ENCODE measurements at places on chromosomes 11 and 22.
A peak's percentile ranks its signal among the peaks of the same experiment; 100 is the strongest.

GRCh38 chr11:64381350-64381749, 22.4 kb downstream of the RPS6KA4 start:
- H3K4me3 ChIP-seq = no peak overlapping the region
- H3K27me3 ChIP-seq = peaks cover 23% of the 10 kb centered on the region
- no peak overlapping the region for H3K27ac ChIP-seq
- no peaks in the 10 kb centered on the region for H3K36me3 ChIP-seq
- no peak for DNase-seq
- no peaks in the 10 kb centered on the region for H3K4me1 ChIP-seq

DNA sequence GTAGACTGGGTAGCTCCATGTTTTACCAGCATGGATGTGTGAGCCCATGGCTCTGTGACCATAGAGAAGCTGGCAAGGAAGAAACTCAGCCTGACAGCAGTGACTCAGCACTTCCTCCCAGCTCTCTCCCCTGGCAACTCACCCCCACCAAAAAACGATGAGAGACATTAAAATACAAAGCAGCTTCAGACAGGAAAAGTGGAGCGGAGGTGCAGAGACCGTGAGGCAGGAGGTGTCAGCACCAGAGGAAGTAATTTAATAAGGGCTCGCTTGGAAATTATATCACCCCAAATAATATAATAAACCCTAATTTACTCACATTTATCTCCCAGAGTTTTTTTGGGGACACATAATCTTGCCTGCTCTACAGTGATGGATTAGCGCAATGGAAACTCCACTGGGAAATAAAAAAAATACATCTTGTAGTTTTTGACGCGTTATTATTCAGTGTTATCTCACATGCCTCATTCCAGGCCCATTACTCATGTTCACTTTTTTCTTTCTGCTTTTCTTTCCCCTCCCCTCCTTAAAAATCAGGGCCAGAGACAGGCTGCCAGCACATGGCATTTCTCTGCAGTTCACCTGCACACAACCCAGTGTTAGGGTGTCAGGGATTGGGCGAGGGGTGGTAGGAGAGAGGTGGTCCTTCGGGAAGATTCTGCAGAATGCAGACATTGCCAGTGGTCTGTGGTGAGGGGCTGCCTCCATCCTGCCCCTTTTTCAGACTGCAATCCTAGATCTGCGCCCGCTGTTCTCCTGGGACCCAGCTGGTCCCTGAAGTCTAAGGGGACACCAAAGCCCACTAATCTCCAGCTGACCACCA, 170.8 kb downstream of the BUD13 start:
- no peak for DNase-seq
- H3K4me3 ChIP-seq = no peak overlapping the region
- H3K27ac ChIP-seq = no peak overlapping the region
- no peaks in the 10 kb centered on the region for H3K27me3 ChIP-seq
- no peaks in the 10 kb centered on the region for H3K36me3 ChIP-seq
- H3K4me1 ChIP-seq = no peaks in the 10 kb centered on the region

DNA sequence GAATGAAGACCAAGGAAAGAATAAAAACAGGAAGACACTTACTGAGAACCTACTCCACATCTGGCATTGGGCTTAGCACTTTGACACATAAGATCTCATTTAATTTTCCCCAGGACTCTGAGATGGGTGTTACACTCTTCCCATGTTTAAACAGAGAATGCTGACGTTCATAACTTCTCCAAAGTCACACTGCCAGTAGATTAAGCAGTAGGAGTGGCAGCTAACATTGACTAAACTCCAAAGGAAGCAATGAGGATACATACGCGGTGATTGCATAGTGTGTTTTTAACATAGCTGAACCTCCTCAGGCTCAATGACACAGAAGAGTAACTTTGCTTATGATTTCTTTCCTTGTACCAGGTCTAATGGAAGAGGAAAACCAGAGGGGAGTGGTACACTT, 14.5 kb upstream of the OR10V1 start:
- H3K36me3 ChIP-seq = no peaks in the 10 kb centered on the region
- H3K27ac ChIP-seq = no peak overlapping the region
- no peak for DNase-seq
- peaks cover 14% of the 10 kb centered on the region for H3K4me1 ChIP-seq
- H3K27me3 ChIP-seq = peaks cover 4% of the 10 kb centered on the region

GRCh38 chr11:87740968-87741367, 434.3 kb downstream of the RAB38 start:
- H3K4me1 ChIP-seq = no peaks in the 10 kb centered on the region
- no peak for DNase-seq
- no peaks in the 10 kb centered on the region for H3K27me3 ChIP-seq

GRCh38 chr11:132054822-132055221, 684.4 kb downstream of the NTM start:
- no peaks in the 10 kb centered on the region for H3K4me1 ChIP-seq
- no peak overlapping the region for H3K27ac ChIP-seq
- no peak overlapping the region for H3K4me3 ChIP-seq
- H3K36me3 ChIP-seq = no peaks in the 10 kb centered on the region
- no peaks in the 10 kb centered on the region for H3K27me3 ChIP-seq

- no peak overlapping the region for H3K27ac ChIP-seq
- H3K27me3 ChIP-seq = peaks cover 7% of the 10 kb centered on the region
- no peak overlapping the region for H3K4me3 ChIP-seq
- no peaks in the 10 kb centered on the region for H3K4me1 ChIP-seq
- no peak for DNase-seq
Observed at GRCh38 chr11:27205779-27206570, 157.0 kb downstream of the CCDC34 start.

GRCh38 chr11:82536706-82537105, 197.0 kb downstream of the FAM181B start:
- no peaks in the 10 kb centered on the region for H3K27me3 ChIP-seq
- no peaks in the 10 kb centered on the region for H3K36me3 ChIP-seq
- H3K4me1 ChIP-seq = no peaks in the 10 kb centered on the region
- DNase-seq = no peak
- H3K27ac ChIP-seq = no peak overlapping the region

GRCh38 chr11:112958670-112959069, 2.5 kb upstream of the NCAM1 start:
- no peak for DNase-seq
- peaks cover 66% of the 10 kb centered on the region for H3K27me3 ChIP-seq
- peaks cover 14% of the 10 kb centered on the region for H3K4me1 ChIP-seq

- no peaks in the 10 kb centered on the region for H3K27me3 ChIP-seq
- H3K4me3 ChIP-seq = no peak overlapping the region
- H3K4me1 ChIP-seq = no peaks in the 10 kb centered on the region
- no peak for DNase-seq
- H3K27ac ChIP-seq = no peak overlapping the region
Observed at GRCh38 chr11:131327421-131327820, 43.0 kb upstream of the NTM start.

DNA sequence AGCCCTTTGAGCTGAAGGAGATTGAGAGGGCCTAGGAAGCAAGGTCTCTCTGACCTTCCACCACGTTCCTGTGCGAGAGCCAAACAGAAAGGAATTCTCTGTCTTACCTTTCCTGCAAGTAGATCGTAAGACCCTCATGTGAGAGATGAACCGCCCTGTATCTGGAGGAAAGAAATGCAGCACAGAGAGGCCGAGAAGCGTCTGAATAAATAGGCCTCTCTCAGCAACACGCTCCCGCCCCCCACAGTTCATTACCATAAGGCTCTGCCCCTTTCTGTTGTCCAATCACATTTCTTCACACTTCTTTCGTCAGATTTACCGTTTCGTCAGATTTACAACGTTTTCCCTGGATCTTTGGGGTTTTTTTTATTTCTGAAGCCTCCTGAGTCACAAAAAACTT, 90.3 kb downstream of the BLID start:
- H3K4me1 ChIP-seq = no peaks in the 10 kb centered on the region
- no peaks in the 10 kb centered on the region for H3K36me3 ChIP-seq
- DNase-seq = no peak
- no peaks in the 10 kb centered on the region for H3K27me3 ChIP-seq

GRCh38 chr11:65788821-65789220, 2.0 kb downstream of the OVOL1 start:
- no peak for DNase-seq
- peaks cover 59% of the 10 kb centered on the region for H3K4me1 ChIP-seq
- no peak overlapping the region for H3K4me3 ChIP-seq
- H3K36me3 ChIP-seq = peaks cover 2% of the 10 kb centered on the region
- peaks cover 100% of the 10 kb centered on the region for H3K27me3 ChIP-seq

DNA sequence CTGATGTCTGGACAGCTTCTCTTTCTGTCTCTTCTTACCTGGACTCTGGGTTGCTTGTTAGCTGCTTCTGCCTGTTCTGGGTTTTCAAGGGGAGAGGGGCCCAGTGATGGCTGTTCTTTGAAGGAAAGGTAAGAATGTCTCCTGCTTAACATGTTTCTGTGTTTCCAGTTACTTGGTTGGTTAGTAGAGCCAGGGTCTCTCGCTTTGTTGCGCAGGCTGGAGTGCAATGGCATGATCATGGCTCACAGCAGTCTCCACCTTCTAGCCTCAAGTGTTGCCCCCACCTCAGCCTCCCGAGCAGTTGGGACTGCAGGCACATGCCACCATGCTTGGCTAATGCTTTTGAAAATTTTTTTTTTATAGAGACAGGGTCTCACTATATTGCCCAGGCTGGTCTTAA, 126.6 kb downstream of the BCR start:
- H3K4me3 ChIP-seq = no peak overlapping the region
- H3K36me3 ChIP-seq = peaks cover 5% of the 10 kb centered on the region

DNA sequence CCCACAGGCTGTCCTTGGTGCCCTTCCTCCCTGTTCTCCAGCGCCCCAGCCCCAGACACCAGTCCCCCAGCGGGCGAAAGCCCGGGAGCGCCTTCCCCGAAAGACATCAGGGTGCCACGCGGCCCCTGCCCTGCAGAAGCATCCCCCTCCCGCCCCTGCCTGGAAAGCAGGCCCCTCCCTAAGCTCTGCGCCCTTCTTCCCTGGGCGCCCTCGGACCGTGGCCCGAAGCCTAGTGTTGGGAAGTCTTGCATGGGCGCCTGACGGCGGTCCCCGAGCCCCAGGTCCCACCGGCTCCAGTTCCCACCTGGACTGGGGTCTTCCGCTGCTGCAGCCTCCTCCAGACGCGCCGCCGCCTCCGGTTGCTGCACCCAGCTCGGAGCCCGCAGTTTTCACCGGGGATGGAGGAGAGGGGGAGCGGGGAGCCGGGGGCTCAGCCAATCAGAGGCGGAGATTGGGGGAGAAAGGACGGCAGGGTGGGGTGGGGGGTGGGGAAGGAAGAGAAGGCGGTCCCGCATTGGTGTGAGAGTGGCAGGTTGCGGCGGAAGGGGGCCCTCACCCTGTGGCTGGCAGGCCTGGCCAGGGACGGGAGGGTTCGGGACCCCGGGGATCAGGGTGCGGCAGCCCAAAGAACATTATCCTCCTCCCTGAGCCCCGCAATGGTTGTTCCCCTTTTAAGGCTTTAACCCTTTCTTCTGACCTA, at the start of gene THY1:
Gene THY1, minus strand, starts transcription at position 364 of the 700 bp plus-strand sequence. CDS start 2,267 bp downstream, outside the sequence.
- H3K27ac ChIP-seq = no peak within 1 kb of the TSS
- peaks cover 15% of the 10 kb centered on the region for H3K4me1 ChIP-seq
- no peaks in the 10 kb centered on the region for H3K36me3 ChIP-seq
- peak within 1 kb of the TSS; percentile 35 for H3K4me3 ChIP-seq

DNA sequence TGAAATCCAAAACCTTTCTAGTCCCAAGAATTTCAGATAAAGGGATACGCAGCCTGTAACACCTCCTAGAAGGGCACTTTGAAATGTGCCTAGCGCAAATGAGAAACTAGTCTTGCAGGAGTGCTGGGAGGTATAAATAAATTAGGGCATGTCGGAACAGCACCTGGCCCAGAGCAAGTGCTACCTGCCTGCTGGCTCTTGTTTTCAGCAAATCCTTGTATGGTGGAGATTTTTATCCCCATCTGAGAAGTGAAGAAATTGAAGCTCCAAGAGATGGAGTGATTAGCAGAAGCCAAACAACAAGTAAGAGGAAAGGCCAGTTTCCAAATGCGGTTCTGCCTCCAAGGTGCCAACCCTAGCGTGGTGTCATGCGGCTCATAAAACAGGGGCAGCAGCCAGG, 36.7 kb upstream of the TFIP11 start:
- DNase-seq = no peak
- peaks cover 21% of the 10 kb centered on the region for H3K36me3 ChIP-seq
- no peak overlapping the region for H3K4me3 ChIP-seq
- H3K4me1 ChIP-seq = peaks cover 36% of the 10 kb centered on the region
- H3K27me3 ChIP-seq = no peaks in the 10 kb centered on the region

DNA sequence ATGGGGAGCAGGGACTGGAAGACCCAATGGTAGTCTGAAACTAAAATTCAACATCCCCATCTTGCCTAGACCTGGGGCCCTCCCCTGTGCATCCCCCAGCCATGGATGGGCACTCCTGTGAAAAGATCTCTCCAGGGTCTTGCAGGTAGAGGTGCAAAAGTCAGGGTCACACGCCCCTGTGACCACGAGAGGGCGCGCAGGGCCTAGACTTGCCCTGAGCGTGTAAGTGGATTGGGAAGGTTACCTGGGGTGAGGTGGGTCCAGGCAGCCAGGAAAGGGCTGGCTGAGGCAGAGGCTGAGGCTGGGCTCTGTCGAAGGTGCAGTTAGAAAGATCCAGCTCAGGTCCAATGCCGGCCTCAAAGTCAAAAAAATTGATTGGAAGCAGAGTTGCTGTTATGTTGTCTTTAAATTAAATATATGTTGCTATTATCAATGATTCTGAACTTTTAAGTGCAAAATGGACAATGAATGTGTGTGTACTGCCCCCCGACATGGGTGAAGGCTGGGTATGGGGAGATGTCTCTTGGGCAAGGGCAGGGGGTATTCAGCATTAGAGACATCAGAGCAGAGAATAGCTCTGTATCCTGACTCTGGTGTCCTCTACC, 4.8 kb upstream of the POU2F3 start:
- peak; percentile 76 for DNase-seq
- H3K4me3 ChIP-seq = no peak overlapping the region
- no peak overlapping the region for H3K27ac ChIP-seq
- H3K27me3 ChIP-seq = peaks cover 78% of the 10 kb centered on the region
- no peaks in the 10 kb centered on the region for H3K4me1 ChIP-seq

DNA sequence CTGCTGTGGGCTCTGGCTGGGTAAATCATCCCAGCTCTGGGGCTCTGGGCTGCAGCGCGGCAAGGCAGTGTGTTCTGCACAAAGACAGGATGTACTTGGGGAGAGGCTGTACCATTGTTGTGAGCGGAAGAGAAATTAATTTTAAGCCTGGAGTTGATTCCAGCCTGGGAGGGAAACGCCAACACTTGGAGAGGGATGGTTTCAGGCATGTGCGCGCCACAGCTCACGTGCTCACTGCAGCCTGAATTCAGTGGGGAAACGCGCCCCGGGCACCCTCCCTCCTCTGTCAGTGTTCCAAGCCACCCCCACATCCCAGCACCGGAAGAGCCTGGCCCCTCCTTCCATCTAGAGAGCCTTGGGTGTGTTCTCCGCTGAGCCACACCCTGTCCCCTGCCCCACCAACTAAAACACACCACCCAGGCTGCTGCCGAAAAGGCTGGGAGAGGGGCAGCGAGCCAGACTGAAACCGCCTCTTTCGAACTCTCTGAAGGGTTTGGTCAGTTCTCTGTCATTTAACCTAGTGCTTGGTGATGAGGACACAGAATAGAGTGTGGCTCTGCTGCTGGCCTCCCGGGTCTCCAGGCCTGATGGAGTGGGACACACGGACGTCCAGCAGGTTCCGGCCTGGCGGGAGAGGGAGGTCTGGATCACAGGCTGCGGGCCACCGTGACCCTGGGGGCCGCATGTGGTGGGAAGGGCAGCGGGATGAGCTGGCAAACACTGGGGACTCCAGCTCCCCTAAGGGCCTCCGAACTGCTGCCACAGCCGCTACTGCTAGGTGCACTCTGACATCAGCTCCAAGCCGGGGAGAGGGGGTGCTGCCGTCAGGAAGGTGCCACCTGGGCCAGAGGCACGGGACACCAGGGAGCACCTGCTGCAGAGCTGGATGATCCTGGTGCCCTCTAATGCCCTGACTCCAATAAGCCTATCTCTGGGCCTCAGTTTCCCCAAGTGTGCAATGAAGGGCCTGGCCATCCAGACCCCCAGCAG, 230.8 kb downstream of the CTTN start:
- DNase-seq = no peak
- no peak overlapping the region for H3K4me3 ChIP-seq
- no peak overlapping the region for H3K27ac ChIP-seq
- no peaks in the 10 kb centered on the region for H3K4me1 ChIP-seq

- no peak overlapping the region for H3K4me3 ChIP-seq
- H3K27me3 ChIP-seq = peaks cover 47% of the 10 kb centered on the region
- no peak overlapping the region for H3K27ac ChIP-seq
Observed at GRCh38 chr11:117836077-117836960, 11.8 kb upstream of the FXYD2 start.

Measured in activated naive CD4-positive, alpha-beta T cell treated with anti-CD3 and anti-CD28 coated beads, Interleukin-2, amount 10 ng/mL, durations not matched to agents 7 days and 5 days (primary cell).